CD4-positive, alpha-beta memory T cell (primary cell): ENCODE measurements at places on chromosomes 11 and 22. TPM values are rescaled to one million over a fixed set of nuclear protein-coding genes. Genes with fewer than 3 reads are reported as not detected.

DNA sequence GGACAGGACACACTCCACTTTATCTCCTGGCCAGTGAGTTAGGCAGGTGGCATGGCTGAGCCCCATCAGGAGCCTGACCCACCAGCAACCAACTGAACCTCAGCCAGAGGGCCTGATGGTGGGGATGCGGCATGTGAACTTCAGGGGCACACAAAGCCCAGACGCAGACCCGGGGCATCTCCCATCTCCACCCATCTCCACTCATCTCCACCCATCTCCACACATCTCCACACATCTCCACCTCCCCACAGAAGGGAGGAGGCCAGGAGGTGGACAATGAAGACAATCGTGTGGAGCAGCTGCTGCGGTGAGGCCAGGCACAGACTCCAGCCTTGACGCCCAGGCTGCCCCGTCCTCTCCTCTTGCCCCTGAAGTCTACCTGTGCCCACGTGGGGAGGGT, 340.8 kb downstream of the CTTN start:
- no peak for DNase-seq

DNA sequence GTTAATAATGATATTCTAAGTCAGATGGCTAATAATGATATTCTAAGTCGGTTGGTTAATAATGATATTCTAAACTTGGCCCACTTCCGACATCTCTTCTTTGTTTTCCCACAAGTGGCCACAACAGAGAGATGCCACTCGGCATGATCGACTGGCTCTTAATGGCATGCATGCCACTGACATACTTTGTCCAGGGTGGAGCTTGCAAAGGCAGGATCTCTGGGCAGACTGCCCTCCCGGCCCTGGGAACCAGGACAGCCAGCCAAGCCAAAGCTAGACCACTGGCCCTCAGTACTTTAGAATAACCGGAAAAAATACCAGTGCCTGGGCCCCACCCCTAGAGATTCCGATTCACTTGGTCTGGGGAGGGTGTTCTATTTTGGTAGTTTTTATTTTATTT, 78.1 kb downstream of the KIAA1671 start:
- no peak for DNase-seq

GRCh38 chr22:35568751-35569739, 28.4 kb downstream of the RASD2 start:
- DNase-seq: no peak

GRCh38 chr11:121321614-121322243, 29.2 kb downstream of the SC5D start:
- DNase-seq: peak; percentile 33

DNA sequence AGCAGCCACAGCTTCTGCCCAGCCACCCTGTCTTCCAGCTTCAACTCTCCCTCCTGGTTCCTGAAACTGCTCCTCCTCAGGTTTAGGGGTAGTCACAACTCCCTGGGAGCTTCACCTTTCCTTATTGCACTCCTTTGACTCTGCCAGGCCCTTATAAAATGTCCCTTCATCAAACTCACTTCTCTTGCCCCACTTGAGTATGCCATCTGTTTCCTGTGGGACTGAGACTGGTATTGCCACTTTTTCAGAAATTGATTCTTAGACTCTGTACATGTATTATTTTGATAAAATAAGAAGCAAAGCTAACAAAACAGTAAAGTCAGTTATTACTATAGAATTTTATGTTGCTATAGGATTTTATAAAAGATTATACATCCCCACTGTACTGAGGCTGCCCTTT, 134.1 kb downstream of the SPON1 start:
- no peak for DNase-seq

- DNase-seq: no peak
Measured at GRCh38 chr11:74957937-74958629, 9.0 kb downstream of the SPCS2 start.

- no peak for DNase-seq
Measured at GRCh38 chr11:126140926-126141280, 70.5 kb downstream of the RPUSD4 start.

- DNase-seq: no peak
Measured at GRCh38 chr11:117731722-117732290, 65.2 kb downstream of the DSCAML1 start.

GRCh38 chr11:118912742-118913410, 12.8 kb downstream of the BCL9L start:
- no peak for DNase-seq

DNA sequence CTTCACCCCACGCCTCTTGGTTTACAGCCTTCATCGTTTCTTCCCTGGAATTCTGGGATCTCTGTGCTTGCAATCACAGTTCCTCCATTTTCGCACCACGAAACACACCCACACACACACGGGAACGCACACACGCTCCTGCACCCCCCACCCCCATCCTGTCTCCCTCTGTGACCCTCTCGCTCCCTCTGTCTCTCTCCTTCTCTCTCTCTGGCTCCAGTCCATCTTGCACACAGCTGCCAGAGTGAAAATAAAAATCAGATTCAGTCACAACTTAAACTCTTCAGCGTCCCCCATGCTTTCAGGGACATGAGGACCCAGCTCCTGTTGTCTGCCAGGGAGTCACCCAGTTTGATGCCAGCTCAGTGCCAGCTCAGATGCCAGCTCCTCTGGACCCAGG, 3.0 kb downstream of the GAL start:
- DNase-seq: no peak

DNA sequence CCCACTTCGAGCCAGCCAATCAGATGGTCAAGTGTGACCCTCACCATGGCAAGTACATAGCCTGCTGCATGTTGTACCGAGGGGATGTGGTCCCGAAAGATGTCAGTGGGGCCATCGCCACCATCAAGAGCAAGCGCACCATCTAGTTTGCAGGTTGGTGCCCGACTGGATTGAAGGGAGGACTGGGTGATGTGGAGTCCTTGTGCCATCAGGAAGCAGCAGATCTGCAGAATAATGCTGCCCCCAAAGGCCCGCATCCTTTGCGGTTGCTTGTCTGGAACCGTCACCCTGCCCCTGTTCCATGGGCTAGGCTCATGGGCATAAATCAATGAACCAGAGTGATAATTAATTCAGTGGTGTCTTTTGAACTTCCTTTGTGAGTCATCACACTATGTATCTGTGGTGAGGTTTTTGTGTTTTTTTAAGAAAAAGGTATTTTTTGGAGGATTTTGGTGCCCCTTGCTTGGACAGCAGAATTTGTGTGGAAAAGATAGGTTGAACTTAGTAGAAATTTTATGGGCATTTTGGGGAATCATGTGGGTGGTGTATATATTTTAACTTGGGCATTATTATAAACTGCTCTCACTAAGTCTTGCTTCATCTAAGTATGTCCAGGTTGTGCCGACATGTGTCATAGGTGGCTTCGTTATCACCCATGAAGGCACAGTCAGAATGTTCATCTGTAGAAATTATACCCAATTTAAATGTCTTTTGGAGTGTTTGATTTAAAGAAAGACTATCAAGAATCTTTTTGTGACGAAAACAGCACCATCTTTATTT, 22.3 kb downstream of the LRRC74B start:
- DNase-seq: no peak

Gene SLC37A2
- total RNA-seq: 3.8 TPM

Gene MIOX
- not detected for total RNA-seq

Gene ADAMTS8
- not detected for total RNA-seq

Gene GLYAT
- not detected for total RNA-seq

Gene PELI3
- total RNA-seq: 25.9 TPM

DNA sequence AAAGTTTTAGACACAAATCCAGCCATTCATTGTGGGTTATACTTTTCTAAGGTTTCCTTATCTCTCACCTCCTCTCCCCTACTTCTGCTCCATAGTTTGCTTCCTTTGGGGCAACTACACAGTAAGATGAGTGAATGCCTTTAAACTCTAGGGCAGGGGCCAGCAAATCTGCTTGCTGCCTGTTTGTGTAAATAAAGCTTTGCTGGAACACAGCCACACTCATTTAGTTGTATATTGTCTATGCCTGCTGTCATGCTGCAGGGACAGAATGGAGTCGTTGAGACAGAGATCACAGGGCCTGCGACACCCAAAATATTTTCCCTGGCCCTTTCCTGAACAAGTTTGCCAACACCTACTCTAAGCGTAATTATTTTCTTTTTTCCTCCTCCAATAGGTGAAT, 58.7 kb downstream of the TECTA start:
- no peak for DNase-seq

DNA sequence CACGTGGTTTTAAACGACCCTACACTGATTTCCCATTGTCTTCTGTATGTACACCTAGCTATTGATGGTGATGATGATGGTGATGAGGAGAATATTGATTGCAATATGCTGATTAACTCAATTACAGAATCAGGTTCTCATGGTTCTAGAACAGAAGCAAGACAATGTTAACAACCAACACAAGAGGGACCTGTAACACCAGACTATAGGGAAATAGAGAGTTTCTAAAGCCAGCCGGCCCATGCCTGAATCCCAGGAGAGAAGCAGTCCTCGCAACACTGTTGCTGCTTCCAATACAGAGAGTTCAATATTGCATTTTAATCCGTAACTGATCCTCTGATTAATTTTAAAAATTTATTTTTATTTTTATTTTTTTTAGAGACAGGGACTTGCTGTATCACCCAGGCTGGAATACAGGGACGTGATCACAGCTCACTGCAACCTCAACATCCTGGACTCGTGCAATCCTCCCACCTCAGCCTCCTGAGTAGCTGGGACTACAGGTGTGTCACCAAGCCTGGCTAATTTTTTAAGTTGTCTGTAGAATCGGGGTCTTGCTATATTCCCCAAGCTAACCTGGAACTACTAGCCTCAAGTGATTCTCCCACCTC, 22.2 kb upstream of the UBASH3B start:
- peak; percentile 39 for DNase-seq

GRCh38 chr11:13354335-13354734, 76.7 kb downstream of the BMAL1 start:
- no peak for DNase-seq

GRCh38 chr22:27962268-27963044, 43.4 kb upstream of the PITPNB start:
- no peak for DNase-seq

Gene MRGPRX1
- total RNA-seq: not detected

Gene PRR33
- not detected for total RNA-seq

DNA sequence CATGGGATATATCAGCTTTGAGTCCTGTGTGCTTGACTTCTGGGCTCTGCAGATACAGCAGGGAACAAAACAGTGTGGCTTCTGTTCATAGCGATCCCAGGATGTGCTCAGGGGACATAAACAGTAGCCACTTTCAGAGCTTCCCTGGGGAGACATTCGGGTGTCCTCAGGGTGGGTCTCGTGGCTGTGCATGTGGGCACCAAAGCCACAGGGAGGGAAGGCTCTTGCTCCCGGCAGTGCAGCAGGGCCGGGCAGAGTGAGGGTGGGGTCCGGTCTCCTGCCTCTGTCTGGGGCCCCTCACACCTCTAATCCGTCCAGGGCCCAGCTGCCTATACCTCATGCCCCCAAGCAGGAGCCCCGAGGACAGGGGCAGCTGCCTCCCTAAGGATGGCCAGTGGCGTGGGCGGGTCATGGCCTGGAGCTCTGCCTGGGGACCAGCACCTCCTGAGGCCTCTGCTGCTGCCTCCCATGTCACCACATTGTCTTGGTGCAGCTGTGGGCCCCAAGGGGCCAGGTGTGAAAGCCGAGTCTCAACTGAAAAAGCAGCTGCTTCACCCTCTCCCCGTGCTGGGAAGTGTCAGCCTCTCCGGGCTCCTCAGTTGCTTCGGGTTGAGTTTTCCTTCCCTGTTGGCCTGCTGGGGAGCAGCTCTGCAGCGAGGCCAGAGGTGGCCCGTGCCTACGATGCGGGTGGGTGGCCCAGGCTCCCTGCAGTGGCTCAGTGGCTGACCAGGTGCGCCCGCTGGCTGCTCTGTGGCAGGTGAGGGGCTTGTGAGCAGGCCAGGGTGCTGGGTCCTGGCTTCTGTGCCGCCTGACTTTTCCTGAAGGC, 3.8 kb downstream of the TPCN2 start:
- DNase-seq: no peak

DNA sequence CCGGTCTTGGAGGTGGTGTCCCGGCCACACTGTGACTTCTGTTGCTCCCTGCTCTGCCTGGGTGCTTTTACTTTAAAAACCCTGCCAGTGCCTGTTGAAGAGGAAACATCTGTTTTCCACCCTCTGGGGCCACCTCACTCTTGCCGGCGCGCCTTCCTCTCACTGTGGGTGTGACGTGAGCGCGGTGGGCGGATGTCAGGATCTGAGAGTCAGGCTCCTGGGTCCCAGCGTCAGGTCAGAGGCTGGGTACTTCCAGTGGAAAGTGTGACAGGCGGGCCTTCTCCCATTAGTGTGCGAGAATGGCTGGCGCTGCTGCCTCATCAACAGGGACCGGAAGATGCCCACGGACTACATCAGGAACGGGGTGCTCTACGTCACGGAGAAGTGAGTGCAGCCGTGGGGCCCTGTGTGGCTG, 54.2 kb downstream of the GRAMD4 start:
- DNase-seq: peak; percentile 98

- DNase-seq: no peak
Measured at GRCh38 chr11:82406611-82407010, 327.1 kb downstream of the FAM181B start.

GRCh38 chr11:10663990-10664389, 29.6 kb downstream of the IRAG1 start:
- no peak for DNase-seq

- DNase-seq: no peak
Measured at GRCh38 chr22:47550524-47551430, 788.3 kb downstream of the TBC1D22A start.

DNA sequence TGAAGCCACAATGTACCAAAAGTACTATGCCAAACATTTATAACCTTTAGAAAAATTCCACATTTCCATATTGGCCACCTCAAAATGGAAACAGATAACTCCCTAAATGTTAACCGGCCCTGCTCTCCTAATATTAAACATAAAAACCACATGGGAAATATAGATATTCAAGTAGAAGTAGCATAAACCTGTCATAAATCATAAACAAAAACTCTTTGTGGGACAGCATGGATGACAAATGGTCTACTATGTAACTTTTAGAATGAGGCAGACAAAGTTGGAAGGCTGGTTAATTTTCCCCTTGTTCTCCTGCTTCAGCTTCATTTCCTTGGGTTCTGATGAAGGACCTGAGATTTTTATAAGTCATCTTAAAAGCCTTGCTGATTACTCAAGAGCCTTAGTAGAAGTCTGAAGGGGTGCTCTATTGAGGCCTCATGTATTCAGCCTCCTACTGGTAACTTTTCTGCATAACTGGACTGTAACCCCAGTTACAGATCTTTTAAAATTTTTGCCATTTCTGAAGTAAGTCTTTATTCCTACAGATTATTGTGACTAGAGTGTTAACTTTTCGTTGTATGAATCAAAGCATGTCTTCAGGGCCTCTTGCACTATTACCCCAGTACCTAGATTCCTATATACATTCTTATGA, 116.4 kb downstream of the STIM1 start:
- no peak for DNase-seq

Gene LYVE1
- total RNA-seq: not detected

- DNase-seq: no peak
Measured at GRCh38 chr11:94544646-94545263, 1.0 kb downstream of the FUT4 start.

GRCh38 chr11:36258730-36259360, 30.4 kb downstream of the COMMD9 start:
- DNase-seq: no peak

GRCh38 chr11:99739464-99740089, 718.8 kb downstream of the CNTN5 start:
- DNase-seq: no peak
